Caki2 (cell line): ENCODE measurements at places on chromosomes 3 and 15. TPM values are rescaled to one million over a fixed set of nuclear protein-coding genes. Genes with fewer than 3 reads are reported as not detected.

- DNase-seq: no peak
Observed at GRCh38 chr3:183536238-183536880, 19.1 kb downstream of the KLHL6 start.

GRCh38 chr15:70044168-70044567 is 53.5 kb downstream of the TLE3 start:
- DNase-seq: no peak

DNA sequence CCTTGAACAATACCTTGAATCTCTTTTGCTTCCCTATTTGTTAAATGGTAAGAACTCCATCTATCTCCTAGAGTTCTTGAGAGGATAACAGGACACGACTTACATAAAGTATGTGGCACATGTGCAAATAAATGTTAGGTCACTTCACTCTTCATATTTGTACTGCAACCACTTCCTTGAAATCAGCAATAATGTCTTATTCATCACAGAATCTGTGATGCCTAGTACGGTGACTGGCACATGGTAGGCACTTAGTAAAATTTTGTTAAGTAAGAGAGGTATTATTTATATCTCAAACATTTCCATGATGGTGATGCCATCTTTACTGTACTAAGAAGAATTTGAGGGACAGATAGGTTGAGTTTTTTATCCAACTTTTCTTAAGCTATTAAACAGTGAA is 14.3 kb downstream of the CD47 start:
- DNase-seq: no peak

DNA sequence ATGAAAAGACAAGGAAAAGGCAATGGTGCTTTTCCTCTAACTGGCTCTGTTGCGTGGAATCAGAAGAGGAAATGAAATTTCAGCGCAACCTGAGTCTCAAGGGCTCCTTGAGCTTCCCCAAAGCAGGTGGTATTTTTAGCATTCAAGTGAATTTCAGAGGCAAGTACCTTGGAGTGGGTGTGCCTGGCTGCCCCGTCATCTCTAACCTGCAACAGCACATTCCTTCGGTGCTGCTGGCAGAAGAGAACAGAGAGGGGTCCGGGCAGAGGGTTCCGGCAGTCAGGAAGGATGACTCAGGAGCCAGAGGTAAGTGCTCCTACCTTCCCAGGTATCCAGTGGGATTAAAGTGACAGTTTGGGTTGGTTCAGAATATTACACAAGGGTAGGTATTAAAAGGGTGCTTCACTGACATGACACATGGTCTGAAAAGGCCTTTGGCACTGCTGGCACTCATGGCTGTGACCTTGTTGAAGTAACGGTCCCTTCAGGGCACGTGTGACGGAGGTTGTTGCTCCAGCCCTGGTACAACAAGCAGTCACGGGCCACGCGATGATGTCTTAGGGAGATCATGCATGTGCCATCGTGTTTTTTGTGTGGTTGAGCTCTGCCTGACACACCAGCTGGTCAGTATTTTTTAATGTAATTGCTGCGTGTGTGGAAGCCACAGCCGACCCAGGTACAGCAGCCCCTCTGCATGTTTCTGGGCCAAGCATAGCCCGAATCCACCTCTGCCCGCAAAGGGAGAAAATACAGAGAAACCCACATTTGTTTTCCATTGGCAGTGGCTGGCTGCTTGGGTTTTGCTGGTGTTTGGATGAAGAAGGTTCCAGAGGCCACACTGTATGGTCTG is 75.7 kb downstream of the LRRK1 start:
- no peak for DNase-seq

CD80 gene
- total RNA-seq: not detected in 2 replicates

DNA sequence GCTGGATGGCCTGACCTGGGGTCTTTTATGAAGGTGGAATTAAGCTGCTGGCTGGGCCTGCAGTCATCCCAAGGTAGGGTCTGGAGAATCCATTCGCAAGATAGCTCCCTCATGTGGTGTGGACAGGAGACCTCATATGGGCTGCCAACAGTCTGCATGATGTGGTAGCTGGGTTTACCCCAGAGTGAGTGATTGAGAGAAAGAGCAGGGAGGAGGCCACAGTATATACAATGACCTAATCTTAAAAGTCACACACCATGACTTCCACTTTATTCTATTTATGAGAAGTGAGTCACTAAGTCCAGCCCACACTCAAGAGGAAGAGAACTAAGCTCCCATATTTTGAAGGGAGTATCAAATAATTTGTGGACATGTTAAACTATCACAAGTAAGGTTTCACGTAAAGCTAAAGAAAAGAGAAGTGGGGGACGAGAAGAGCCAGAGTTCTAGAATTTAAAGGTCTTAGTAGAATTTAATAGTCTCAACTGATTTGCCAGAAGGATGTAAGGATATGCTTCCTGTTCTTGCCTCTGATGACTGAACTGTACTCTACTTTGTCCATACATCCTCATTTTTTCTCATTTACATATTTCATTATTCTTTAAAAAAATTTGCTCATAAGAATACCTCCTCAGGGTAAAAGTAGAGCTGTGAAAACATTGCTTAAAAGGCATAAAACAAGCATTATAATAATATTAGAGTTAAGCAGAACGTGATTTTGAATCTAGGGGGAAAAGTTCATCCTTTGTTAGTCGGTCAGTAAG is 184.4 kb downstream of the PEX5L start:
- peak; percentile 76 for DNase-seq

DNA sequence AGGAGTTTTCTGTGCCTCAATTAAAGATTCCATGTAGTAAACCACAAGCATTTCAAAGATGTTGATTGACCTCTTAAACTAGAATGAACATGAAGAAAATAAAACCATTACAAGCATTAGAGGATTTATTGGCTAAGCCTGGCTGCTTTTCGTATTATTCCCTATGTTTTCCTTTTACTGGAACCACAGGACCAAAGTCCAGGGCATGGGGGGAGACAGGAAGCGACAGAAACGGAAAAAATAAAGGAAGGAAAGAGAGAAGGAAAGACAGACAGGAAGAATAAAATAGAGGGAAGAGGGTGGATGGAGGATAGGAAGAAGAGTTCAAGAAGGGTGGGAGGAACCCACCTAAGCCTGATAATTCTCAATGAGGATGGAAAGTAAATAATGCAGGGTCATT is 169.9 kb downstream of the SHQ1 start:
- no peak for DNase-seq

DNA sequence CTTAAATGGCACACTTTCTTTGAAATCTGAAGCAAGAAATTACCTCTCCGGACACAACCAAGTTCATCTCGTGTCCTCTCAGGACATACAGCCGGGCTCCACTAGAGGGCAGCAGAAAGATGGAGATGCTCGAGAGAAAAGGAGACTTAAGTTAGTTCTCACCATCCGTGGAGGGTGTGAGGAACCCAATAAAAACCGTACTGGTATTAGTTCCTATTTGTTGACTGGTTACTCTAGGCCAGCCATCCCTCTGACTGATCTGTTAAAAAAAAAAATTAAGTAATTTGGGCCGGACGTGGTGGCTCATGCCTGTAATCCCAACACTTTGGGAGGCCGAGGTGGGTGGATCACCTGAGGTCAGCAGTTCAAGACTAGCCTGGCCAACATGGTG is 7.9 kb upstream of the CYP11A1 start:
- DNase-seq: peak; percentile 70

DNA sequence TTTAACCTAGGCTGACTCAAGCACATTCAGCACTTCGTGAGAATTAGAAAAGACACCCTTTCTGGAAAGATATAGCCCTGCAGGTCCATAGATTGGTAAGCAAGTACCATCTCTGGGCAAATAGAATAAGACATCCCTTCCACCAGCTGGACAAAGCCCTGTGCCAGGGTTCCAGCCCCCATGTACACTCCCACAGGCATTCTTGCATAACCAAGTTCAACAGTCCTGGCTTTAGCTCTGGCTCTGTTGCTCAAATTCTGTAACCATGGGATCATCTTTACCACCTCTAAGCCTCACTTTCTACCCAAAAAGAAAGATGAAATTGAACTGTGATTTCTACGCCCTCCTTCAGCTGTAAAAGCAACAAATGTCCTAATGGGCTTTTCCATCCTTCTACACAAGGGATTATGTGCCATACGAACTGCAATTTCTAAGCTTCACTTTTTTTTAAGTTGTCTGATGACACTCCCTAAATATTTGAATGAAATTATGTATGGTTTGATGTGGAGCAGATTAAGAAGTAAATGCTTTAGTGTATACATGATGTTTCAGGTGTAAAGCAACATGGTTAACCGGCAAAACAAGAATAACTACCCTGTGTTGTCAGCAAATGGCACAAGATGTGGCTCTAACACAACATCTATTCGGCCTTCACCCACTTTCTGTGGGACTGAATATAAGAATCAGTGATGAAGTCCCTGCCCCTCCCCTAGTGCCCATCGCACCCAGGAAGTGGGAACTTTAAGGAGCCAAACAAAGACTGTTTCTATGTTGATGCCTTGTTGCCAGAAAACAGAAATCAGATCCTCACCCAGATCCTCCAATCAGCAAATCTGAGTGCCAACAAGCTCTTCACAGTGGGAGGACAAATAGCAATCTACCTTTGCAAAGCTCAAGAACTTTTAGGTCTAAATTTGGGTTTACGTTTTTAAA is 165.7 kb downstream of the P3H2 start:
- no peak for DNase-seq

FNDC3B gene
- 70.0 and 77.7 TPM in 2 replicates for total RNA-seq

- DNase-seq: no peak
Observed at GRCh38 chr15:75684648-75685047, 28.0 kb downstream of the CSPG4 start.

DNA sequence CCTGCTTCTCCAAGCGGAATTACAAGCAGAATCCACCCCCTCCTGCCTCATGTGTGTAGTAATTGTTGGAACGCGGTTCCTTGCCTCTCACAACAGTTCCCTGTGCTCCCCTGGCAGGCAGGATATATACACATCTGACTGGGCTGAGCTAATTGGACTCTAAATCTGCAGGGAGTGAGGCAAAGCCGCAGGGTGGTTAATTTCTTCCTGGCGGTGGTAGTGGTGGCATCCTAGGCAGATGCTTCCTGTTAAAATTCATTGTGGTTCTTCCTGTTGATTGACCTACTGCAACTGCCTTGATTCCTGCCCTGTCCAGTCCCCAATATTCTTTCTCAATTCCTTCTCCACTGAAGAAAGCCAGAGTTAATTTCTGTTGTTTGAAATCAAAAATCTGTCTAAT is 202.9 kb upstream of the PROK2 start:
- no peak for DNase-seq

OR4F15 gene
- total RNA-seq: 0.09 TPM in 1 of 2 replicates, not detected in the other

DNA sequence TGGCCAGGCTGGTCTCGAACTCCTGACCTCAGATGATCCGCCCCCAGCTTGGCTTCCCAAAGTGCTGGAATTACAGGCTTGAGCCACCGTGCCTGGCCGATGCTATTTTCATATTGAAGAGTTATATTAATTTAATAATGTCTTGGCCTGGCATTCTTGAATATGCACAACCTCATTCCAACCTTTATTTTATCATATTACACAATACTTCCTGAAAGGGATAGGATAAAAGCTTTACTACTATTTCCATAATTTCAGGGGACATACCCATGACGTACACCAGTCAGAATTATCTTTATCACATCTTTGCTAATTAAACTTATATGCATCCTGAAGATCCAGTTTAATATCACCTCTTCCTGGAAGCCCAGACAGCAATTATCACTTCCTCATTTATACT is 205.3 kb downstream of the ZIC4 start:
- no peak for DNase-seq

- no peak for DNase-seq
Observed at GRCh38 chr15:67753891-67754290, 71.4 kb upstream of the SKOR1 start.

CCRL2 gene
- total RNA-seq: not detected in 2 replicates

GRCh38 chr15:69648775-69649735 is 196.4 kb downstream of the RPLP1 start:
- DNase-seq: no peak

DNA sequence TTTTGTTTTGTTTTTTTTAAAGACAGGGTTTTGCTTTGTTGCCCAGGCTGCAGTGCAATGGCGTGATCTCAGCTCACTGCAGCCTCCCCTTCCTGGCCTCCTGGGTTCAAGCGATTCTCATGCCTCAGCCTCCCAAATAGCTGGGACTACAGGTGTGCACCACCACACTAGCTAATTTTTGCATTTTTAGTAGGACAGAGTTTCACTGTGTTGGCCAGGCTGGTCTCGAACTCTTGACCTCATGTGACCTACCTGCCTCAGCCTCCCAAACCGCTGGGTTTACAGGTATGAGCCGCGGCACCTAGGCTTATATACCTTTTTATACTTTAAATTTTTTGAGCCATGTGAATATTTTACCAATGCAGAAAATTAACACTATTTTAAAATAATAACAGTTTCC is 56.9 kb upstream of the HERC1 start:
- DNase-seq: no peak

DNA sequence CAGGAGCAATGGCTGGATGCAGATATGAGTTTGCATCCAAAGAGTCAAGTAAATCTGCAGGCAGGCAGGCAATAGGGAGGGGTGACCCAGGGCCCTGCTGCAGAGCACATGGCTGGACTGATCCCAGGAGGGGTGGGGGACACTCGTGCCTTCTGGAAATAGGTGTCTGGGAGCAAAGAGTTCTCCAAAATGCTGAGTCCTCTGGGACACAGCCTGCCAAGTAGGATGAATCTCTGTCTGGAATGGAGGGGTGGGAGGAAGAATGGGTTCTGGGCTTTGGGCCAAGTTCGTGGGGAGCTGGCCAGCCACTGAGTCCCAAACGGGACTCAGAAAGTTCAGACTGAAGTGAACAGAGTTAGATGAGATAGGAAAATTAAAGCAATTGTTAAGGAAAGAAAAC is 214.5 kb downstream of the MTHFS start:
- no peak for DNase-seq

- no peak for DNase-seq
Observed at GRCh38 chr15:84108728-84109127, 126.8 kb upstream of the GOLGA6L4 start.

HTD2 gene
- total RNA-seq: 7.9 and 8.7 TPM in 2 replicates

FBXL2 gene
- total RNA-seq: 5.7 and 8.0 TPM in 2 replicates

DNA sequence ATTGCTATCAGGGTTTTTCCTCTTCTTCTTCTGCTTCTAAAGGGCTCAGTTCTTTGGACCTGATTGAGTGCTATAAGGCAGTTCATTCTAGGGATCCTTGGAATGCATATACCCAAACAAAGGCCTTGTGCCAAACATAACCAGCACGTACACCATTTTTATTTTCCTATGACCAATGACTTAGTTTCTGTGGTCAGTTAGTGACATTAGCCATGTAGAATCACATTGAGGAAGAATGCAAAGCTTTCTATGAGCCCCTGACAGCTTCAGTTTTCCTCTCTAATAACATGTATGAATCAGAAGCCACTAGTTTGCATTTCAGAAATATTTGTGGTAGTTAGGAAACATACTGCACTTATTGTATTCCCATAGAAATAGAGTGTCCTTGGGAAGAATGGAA is 240.0 kb downstream of the THRB start:
- peak; percentile 77 for DNase-seq

DNA sequence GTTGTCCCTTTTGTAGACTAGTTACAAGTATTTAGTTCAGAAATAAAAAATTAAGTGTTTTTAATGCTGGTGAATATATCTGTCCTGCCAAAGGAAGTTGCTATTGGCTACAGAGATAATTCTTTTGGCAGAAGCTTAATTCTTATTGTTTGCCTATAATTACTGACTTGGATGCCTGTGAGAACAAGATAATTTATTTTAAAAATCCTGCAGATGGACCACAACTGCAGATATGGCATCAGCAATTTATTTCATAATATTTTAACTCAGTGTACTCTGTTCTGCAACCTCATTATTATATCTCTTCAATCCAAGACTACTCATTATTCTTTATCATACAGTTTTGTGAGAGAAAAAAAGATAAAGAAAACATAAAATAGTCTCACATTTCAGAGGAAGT is 789.8 kb downstream of the NAALADL2 start:
- no peak for DNase-seq
